NCI-H1105 treated with DMSO at 0.1 percent for 48 hours (cell line): ENCODE measurements at places on chromosomes 2 and 18.

- DNase-seq: peak; percentile 30
Measured at GRCh38 chr2:154402213-154402612, 296.3 kb upstream of the KCNJ3 start.

DNA sequence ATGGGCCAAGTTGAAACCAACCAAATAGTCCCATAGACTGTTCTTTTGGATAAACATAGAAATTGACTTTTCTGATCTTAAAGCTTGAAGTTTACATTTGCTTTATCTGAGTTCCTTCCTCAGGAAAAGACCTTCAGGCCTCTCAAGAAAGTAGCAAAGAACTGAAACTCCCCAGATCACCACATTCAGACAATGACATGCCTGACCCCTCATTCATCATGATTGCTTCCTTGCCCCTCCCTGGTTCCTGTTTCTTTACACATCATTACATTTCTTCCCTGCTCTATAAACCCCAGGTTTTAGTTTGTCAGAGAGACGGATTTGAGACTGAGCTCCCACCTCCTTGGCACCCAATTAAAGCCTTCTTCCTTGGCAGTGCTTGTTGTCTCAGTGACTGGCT, 83.6 kb upstream of the ST3GAL5 start:
- DNase-seq: no peak

- peak; percentile 26 for DNase-seq
Measured at GRCh38 chr2:232672588-232672987, 24.5 kb upstream of the GIGYF2 start.

GRCh38 chr2:9618410-9618809, 12.4 kb downstream of the YWHAQ start:
- no peak for DNase-seq

GRCh38 chr2:38446906-38447561, 70.0 kb upstream of the ATL2 start:
- no peak for DNase-seq

- peak; percentile 46 for DNase-seq
Measured at GRCh38 chr2:224038049-224038829, 847 bp downstream of the SERPINE2 start.

DNA sequence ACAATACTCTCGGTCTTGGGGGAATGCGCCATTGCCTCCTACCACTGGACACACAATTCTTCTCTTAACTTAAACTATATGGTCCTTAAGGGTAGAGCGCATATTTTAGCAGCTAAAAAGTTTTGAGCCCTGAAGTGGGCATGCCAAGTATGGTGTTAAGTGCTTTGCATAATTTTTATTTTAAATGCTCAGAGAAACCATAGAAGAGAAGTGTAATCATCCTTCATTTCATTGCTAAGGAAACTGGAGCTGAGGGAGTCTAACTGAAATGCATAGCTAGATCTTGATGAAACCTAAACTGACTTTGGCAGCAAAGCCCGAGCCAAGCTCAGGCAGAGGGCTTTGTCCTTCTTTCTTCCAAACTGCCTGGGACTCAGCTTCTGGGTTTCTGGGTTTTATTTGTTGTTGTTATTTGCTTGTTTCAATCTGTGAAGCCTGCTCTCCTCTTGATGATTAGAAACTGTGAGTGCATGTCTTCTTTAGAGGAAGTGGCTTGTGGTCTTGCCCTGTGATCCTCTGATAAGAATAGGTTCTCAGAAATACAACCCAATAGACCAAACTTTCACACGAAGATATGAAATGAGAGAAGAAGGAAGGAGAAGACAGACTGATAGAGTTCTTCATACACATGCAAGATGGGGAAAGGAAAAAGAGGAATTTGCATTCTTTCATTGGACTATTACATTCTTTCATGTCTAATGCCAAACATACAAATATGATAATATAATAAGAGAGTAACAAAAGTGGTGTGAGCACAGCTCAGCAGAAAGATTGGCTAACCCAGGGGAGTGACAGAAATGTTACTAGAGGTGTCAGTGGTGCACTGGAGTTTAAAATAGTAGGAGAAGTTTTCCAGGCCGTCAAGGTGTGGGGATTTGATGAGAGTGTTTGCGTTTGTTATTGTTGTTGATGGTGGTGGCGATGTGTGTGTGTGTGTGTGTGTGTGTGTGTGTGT, 7.5 kb upstream of the RNF144A start:
- no peak for DNase-seq

GRCh38 chr2:144472911-144473310, 47.0 kb downstream of the ZEB2 start:
- DNase-seq: no peak

GRCh38 chr2:65186093-65186868, 41.4 kb upstream of the ACTR2 start:
- DNase-seq: no peak

- DNase-seq: no peak
Measured at GRCh38 chr2:67374481-67374880, 22.7 kb upstream of the ETAA1 start.

DNA sequence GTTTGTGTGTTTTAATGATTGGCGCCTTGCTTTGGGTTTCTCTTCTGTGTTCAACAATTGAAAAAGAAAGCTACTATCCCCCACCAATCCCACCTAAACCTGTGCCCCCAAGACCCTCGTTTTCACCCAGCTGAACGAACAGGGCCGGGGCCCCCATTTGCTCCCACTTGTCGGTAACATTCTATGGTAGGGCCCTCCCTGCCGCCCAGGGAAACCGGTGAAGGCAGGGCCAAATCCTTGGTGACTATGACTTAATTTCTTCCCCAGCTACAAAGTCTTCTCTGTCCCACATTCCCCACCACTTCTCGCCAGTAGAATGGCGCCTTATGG, 598 bp upstream of the SNRNP200 start:
- no peak for DNase-seq

- no peak for DNase-seq
Measured at GRCh38 chr2:160061944-160062291, 497 bp downstream of the PLA2R1 start.

DNA sequence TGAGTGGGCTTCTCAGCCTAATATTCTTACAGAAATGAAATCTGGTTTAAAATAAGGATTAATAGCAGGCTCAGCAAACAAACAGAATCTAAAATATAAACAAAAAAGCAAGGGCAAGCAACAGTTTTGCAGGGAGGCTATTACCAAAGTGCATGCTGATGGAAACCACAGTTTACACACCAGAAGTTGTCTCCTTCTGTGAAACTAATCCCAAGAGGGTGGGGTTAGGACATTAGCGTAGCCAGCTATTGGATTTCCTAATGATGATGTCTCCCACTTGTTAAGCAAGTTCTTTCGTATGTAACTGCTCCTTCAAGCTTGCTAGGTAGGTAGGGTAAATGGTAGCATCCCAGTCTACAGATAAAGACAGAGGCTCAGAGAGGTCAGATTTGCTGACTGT, 65.0 kb upstream of the TSPYL6 start:
- DNase-seq: no peak

GRCh38 chr18:60549338-60549960, 176.9 kb upstream of the MC4R start:
- peak; percentile 82 for DNase-seq

GRCh38 chr18:58520969-58521368, 107.9 kb downstream of the ALPK2 start:
- DNase-seq: no peak

DNA sequence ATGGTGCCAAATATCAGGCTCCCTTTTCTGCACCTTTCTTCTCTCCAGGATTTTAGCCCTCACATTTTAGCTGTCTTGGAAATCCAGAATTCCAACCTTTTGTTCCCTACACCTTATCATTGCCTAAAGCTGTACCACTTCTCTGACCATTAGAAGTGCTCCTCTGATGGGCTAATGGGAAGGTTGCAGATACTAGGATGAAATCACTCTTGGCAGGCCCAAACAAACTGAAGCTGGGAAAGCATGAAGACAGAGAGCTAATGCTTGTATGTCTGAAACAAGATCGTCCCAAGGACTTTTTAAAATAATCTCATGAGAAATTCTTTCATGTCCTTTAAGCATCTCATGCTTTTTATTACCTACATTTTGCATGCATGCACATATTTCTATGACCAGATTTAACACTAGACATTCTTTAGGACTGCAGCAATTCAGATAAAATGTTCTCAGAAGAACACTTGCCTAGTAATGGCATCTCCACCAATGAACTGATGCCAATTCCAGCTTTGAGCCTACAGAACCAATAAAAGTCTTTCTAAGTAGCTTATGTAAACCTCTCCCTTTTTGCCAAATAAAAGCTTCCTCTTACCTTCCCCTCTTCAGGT, 98.4 kb upstream of the OSR1 start:
- DNase-seq: no peak
